ENCODE measurements at places on chromosomes 3 and 15. TPM values are rescaled to one million over a fixed set of nuclear protein-coding genes. Genes with fewer than 3 reads are reported as not detected.

DNA sequence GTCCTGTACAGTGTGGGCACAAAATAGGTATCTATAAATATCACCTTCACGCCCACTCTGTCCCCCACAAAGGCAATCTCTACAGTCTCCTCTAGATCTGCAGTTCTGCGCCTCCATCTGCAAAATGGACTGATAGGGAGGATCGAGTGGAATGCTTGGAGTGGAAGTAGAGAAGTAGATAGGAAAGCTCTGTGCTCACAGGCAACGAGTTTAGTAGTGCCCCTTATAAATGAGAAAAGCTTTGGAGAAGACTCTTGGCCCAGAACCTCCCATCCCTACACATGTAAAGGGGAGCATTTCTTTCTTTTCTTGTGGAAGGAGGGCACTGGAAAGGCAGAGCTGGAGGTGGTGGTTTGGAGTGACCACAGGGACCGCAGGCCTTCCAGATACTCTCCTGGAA is 88.5 kb downstream of the ZNF621 start:
- DNase-seq: no peak

GRCh38 chr3:163671201-163671600 is 1407.1 kb downstream of the SI start:
- no peak for DNase-seq

GRCh38 chr3:1228289-1228688 is 135.5 kb downstream of the CNTN6 start:
- peak; percentile 17 for DNase-seq

DNA sequence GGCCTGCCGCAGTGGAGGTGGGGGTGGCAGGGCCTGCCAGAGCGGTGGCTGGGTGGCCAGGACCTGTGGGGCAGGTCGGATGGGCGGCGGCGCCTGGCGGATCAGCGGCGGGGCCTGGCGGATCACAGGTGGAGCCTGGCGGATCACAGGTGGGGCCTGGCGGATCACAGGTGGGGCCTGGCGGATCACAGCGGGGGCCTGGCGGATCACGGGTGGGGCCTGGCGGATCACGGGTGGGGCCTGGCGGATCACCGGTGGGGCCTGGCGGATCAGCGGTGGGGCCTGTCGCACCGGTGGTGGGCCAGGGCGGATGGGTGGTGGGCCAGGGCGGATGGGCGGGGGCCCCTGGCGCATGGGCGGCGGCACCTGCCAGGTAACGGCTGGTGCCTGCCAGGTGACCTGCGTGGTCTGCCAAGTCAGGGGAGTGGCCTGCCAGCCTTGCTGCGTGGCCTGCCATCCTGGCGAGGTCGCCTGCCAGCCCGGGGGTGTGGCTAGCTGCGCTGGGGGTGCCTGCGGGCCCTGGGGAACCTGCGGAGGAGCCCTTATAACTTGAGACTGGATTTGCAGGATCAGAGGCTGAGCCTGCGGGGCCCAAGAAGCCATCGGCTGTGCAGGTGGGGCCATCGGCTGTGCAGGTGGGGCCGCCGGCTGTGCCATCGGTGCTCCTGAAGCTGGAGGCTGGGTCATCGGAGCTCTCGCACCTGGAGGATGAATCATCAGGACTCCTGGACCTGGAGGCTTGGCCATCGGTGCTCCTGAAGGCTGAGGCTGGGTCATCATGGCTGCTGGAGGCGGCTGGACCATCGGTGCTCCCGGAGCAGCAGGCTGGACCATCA is 1.3 kb downstream of the MAGEL2 start:
- no peak for DNase-seq

DNA sequence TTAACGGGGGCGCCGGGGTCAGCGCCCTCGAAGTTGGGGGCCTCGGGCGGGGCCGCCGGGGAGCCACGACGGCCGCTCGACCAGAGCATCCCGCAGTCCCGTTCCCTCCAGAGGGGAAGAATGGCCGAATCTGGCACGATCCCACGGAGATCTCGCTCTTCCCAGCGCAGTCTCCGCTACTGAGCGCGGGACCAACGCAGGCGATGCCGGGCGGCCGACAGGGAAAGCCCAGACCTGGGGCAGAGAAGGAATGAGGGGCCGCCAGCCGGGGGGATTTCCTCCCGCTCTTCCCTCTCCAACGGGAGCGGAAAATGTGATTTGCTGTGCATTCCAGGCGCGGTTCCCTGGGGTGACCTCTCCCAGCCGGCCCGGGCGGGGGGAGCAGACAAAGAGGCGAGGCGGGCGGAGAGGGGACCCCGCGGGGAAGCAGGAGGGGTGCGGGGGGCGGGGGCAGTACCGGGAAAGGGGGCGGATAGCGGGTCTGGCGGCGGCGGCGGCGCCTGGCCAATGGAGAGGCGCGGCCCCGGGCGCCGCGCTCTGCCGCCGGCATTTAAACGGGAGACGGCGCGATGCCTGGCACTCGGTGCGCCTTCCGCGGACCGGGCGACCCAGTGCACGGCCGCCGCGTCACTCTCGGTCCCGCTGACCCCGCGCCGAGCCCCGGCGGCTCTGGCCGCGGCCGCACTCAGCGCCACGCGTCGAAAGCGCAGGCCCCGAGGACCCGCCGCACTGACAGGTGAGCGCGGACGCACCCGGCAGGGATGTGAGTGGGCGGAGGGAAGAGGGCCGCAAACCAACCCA is at the start of gene GREM1:
GREM1 (plus strand) TSS at position 579 of the 801 bp plus-strand sequence. CDS start 12,687 bp downstream, outside the sequence.
- peak; percentile 40 for DNase-seq

DNA sequence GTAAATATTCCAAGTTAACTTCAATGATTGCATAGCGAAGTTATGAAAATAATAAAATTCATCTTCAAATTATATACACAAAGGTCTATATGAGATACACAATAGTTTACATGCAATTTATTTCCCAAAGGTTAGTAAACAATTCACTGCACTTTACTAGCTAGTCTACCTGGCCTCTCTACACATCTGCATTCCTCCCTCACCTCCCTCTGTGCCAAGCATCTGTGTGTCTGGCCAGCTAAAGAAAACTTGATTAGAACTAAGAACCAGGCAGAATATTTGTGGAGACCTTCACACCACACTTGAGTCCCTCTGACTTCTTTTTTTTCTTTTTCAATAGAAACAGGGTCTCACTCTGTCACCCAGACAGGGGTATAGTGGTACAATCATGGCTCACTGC is 61.4 kb downstream of the LRRFIP2 start:
- DNase-seq: no peak

DNA sequence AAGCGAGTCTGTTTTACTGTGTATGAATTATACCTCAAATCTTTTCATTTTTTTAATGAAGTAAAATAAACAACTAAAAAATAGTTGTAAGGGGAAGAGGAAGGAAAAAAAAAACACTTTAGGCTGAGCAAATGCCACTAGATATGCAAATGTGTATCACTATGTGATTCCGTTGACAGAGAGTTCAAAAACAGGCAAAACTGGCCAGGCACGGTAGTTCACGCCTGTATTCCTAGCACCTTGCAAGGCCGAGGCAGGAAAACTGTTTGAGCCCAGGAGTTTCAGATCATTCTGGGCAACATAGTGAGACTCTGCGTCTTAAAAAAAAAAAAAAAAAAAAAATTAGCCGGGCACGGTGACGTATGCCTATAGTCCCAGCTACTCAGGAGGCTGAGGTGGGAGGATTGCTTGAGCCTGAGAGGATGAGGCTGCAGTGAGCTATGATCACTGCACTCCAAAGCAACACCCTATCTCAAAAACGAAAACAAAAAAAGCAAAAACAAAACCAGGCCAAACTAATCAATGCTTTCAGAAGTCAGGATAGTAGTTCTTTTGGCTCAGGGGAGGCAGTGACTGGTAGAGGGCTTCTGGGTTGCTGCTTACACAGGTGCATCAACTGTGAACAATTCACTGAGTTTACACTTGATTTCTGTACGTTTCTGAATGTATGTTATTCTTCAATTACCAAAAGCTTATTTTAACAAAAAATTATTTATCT is 7.4 kb downstream of the PRC1 start:
- DNase-seq: no peak

GRCh38 chr3:160980740-160981139 is 124.4 kb downstream of the B3GALNT1 start:
- DNase-seq: no peak

DNA sequence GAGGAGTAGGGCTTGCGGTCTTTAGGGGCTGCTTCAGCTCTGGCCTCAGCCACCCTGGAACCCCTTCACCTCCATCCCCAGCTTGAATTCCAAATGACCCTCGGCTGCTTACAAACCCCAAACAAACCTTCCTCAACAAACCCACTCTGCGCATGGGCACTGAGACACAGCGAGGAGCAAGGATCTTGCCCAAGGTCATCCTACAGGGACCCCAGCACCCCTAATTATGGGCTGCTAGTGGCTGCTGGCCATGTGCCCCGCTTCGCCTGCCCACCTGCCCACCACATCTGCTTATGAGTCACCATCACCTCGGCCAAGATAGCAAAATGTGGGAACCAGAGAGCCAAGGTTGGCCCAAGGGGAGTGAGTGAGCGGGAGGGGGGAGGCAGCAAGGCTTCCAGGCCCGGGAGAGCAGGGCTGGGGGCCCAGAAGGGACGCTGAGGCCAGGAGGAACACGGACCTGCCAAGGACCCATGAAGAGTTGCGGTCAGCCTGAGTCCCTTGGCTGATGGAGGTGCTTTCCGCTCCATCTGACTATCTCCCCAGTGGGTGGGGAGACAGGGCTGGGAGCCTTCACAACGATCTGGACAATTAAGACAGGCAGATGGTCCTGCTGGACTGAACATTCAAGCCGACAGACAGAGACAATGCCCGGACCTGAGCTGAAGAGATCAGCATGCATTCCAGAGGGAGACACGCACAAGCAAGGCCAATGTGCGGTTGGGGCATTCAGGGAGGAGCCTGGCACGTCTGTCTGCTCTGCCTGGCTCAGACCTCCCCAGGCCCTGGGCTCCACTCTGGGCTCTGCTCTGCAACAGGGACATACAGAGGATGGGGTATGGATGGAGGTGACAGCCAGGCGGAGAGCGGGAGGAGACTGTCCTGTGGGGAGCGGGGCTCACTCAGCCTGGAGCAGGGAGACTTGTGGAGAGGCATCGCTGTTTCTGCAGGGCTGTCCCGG is 10.8 kb upstream of the GRIP2 start:
- DNase-seq: no peak

- DNase-seq: peak; percentile 75
Measured at GRCh38 chr15:66404532-66404931, 17.8 kb downstream of the MAP2K1 start.

GRCh38 chr3:23735535-23736326 is 70.0 kb upstream of the UBE2E1 start:
- peak; percentile 58 for DNase-seq

C3orf20 gene
- polyA plus RNA-seq: not detected

C15orf62 gene
- 0.47 TPM for polyA plus RNA-seq

CCDC174 gene
- polyA plus RNA-seq: 21.9 TPM

OXTR gene
- polyA plus RNA-seq: 0.39 TPM

FURIN gene
- 36.4 TPM for polyA plus RNA-seq

DNAH12 gene
- polyA plus RNA-seq: not detected

HDC gene
- polyA plus RNA-seq: not detected

NAALADL2 gene
- polyA plus RNA-seq: 2.0 TPM

MYO5A gene
- polyA plus RNA-seq: 3.5 TPM

LRRIQ4 gene
- not detected for polyA plus RNA-seq

PPM1L gene
- polyA plus RNA-seq: 2.8 TPM

All from kidney (tissue), 22 donors.